ENCODE measurements at places on chromosomes 7 and 10.
A peak's percentile ranks its signal among the peaks of the same experiment; 100 is the strongest.

DNA sequence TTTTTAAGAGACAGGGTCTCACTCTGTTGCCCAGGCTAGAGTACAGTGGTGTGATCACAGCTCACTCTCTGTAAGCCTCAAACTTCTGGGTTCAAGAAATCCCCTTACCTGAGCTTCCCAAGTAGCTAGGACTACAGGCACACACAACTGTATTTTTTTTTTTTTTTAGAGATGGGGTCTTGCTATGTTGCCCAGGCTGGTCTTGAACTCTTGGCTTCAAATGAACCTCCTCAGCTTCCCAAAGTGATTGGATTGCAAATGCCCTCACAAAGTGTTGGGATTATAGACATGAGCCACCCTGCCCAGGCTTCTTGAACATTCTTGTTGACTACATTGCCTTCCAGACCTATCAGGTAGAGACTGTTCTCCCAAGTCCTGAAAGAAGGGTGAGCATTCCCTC, 72.6 kb downstream of the WNT2 start:
- H3K27me3 ChIP-seq, result no peaks in the 10 kb centered on the region
- no peaks in the 10 kb centered on the region for H3K4me1 ChIP-seq
- no peak overlapping the region for H3K4me3 ChIP-seq
- no peak for DNase-seq

DNA sequence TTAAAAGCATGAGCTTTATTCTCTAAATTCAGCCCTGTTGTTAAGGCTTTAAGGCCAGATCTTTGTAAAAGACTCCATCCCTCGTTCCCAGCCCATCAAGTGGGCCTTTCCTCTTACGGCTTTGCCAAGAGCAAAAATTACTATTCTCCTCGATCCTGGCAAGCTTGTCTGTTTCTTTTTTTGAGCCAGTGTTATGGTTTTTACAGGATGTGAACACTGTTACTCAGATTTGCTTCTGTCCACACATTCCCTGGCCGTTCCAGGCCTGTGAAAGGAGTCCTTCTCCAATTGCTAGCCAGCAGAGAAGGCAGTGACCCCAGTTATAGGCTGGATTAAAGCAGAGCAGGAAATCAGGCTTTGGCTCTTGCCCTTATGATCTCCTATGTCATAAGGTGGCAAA, 47.0 kb upstream of the EPC1 start:
- no peaks in the 10 kb centered on the region for H3K27me3 ChIP-seq
- no peaks in the 10 kb centered on the region for H3K4me1 ChIP-seq
- H3K36me3 ChIP-seq, result no peaks in the 10 kb centered on the region
- no peak overlapping the region for H3K4me3 ChIP-seq

DNA sequence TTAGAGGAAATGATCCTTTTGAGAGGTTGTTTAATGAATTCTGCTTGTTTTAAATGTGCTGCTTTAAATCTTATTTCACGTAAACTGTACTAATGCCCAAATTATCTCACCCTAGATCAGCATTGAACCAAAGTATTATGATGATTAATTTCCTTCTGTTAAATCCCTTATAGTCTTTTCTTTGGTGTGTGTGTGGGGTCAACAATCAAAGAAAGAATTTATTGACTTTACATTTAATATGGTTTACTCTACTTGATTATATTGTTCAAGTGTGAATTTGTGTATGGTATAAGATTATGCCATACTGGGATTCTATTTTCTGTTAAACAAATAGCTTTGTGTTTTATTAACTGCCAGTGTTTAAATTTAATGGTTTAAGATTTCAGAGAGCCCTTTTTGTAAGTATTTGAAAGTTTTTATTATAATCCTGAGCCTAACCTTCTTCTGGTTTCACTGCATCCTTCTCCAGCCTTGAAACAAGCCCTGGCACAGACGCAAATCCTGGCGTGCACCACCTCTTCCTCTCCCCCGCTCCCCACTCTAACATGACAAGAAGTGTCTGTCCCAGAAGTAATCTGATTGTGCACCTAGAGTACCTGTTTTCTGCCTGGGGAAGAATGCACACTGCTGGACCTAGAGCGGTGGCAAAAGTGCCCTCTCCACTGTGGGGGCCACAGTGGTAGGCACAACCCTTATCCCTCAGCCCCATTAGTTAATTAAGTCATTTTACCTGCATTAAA, 70.6 kb downstream of the KAT6B start:
- DNase-seq, result no peak
- no peaks in the 10 kb centered on the region for H3K27me3 ChIP-seq
- no peaks in the 10 kb centered on the region for H3K36me3 ChIP-seq
- H3K4me3 ChIP-seq, result no peak overlapping the region

GRCh38 chr10:51074238-51075028, at the start of gene PRKG1:
Gene PRKG1, plus strand, starts transcription at chr10:51074487.
- H3K27ac ChIP-seq, result no peak within 1 kb of the TSS
- H3K27me3 ChIP-seq, result peaks cover 12% of the 10 kb centered on the region
- DNase-seq, result no peak
- no peak within 1 kb of the TSS for H3K4me3 ChIP-seq
- H3K36me3 ChIP-seq, result no peaks in the 10 kb centered on the region

GRCh38 chr10:75396631-75397495, 4.7 kb downstream of the ZNF503 start:
- no peak overlapping the region for H3K27ac ChIP-seq
- peaks cover 7% of the 10 kb centered on the region for H3K4me1 ChIP-seq
- H3K36me3 ChIP-seq, result no peaks in the 10 kb centered on the region

GRCh38 chr7:97844036-97844435, 28.2 kb downstream of the ASNS start:
- H3K36me3 ChIP-seq, result no peaks in the 10 kb centered on the region
- no peaks in the 10 kb centered on the region for H3K27me3 ChIP-seq
- no peaks in the 10 kb centered on the region for H3K4me1 ChIP-seq
- no peak for DNase-seq
- H3K4me3 ChIP-seq, result no peak overlapping the region

- no peak overlapping the region for H3K27ac ChIP-seq
- H3K4me1 ChIP-seq, result no peaks in the 10 kb centered on the region
- no peaks in the 10 kb centered on the region for H3K36me3 ChIP-seq
- no peak for DNase-seq
- H3K27me3 ChIP-seq, result no peaks in the 10 kb centered on the region
Measured at GRCh38 chr7:81430150-81430549, 339.7 kb downstream of the HGF start.

GRCh38 chr7:25260862-25261494, 32.7 kb upstream of the NPVF start:
- no peaks in the 10 kb centered on the region for H3K36me3 ChIP-seq
- no peak overlapping the region for H3K27ac ChIP-seq
- H3K4me1 ChIP-seq, result peaks cover 25% of the 10 kb centered on the region
- H3K27me3 ChIP-seq, result no peaks in the 10 kb centered on the region
- peak overlapping the region; percentile 14 for H3K4me3 ChIP-seq
